ENCODE measurements at places on chromosomes 3 and 15. TPM values are rescaled to one million over a fixed set of nuclear protein-coding genes. Genes with fewer than 3 reads are reported as not detected.

The SEMA7A gene
- 6.7 TPM for polyA plus RNA-seq

The PRR20G gene
- polyA plus RNA-seq, result not detected

The SLC30A4 gene
- 7.5 TPM for polyA plus RNA-seq

The CPN2 gene
- polyA plus RNA-seq, result not detected

The PDIA3 gene
- polyA plus RNA-seq, result 226 TPM

The LPCAT4 gene
- 376 TPM for polyA plus RNA-seq

The FAM81A gene
- 9.7 TPM for polyA plus RNA-seq

The GOLGA8G gene
- not detected for polyA plus RNA-seq

The LSM3 gene
- 71.0 TPM for polyA plus RNA-seq

The CHST14 gene
- polyA plus RNA-seq, result not detected
